ENCODE measurements at places on chromosomes 6 and 20. TPM values are rescaled to one million over a fixed set of nuclear protein-coding genes. Genes with fewer than 3 reads are reported as not detected.

DNA sequence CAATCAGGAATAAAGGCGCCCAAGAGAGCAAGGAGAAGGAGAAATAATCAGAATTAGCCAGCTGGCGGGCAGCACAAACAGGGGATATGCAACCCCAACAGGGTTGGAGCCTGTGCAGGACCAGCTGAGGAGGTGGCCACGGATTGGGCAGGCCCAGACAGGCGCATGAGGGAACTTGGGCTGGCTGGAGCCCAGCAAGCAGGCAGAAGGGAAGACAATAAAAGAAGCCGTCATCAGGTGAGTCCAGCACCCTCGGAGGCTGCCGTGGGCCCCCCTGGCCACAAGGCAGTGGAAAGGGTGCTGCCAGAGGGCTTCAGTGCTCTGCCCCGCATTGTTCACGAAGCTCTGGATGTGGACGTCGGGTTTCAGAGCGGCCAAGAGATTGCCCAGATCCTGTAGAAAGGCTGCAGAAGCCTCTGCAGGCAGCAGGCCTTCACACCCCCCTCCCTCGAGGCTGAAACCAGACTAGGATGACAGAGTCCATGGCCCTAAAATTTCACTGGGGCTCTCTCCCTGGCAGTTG, 28.4 kb upstream of the MAFB start:
- no peaks in the 10 kb centered on the region for H3K36me3 ChIP-seq
- H3K4me3 ChIP-seq: no peak overlapping the region
- H3K4me1 ChIP-seq: no peaks in the 10 kb centered on the region
- no peak for DNase-seq
- no peak overlapping the region for H3K27ac ChIP-seq

GRCh38 chr6:5287205-5287965, 26.1 kb downstream of the FARS2 start:
- H3K27me3 ChIP-seq: no peaks in the 10 kb centered on the region
- H3K27ac ChIP-seq: no peak overlapping the region
- no peaks in the 10 kb centered on the region for H3K36me3 ChIP-seq
- DNase-seq: no peak

DNA sequence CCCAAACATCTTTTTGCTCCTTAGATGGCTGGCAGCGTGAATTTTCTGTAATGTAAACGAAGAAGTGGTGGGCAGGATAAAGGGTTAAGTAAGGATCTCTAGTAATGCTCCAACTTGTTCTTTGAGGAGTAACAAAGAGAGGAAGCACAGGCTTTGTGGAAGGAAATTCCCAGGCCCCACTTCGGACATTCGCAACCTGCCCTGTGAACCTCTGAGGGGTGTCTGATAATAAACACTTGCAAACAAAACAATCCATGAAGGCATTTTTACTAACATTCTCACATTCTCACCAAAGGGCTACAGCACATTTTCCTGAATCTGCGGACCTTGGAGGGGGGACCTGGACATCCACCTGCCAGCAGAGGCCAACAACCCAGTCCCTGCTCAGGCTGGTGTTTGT, 25.8 kb upstream of the ADGRF5 start:
- DNase-seq: no peak
- H3K27me3 ChIP-seq: no peaks in the 10 kb centered on the region
- H3K4me3 ChIP-seq: no peak overlapping the region
- H3K36me3 ChIP-seq: no peaks in the 10 kb centered on the region

GRCh38 chr6:1595271-1596087, 14.2 kb upstream of the FOXC1 start:
- no peaks in the 10 kb centered on the region for H3K36me3 ChIP-seq
- no peak overlapping the region for H3K27ac ChIP-seq
- DNase-seq: no peak

DNA sequence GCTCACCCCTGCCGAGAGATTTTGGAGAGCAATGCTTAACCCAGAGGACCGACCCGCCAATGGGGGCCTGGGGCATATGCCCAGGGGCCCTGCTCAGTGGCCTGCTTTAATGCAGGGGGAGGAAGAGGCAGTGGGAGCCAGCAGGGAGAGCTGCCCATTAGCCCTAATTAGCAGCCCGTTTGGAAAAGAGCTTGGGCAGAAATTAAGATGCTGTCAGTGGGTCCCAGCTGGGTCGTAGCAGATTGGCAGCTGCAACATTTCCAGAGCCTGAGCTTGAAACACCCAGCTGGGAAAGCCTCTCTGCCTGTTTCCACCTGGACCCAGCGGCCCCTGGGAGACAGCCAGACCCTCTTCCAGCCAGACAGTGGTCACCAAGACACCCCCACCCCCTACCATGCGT, 39.5 kb downstream of the CD40 start:
- H3K36me3 ChIP-seq: no peaks in the 10 kb centered on the region
- no peak overlapping the region for H3K27ac ChIP-seq
- DNase-seq: no peak
- H3K4me3 ChIP-seq: no peak overlapping the region

DNA sequence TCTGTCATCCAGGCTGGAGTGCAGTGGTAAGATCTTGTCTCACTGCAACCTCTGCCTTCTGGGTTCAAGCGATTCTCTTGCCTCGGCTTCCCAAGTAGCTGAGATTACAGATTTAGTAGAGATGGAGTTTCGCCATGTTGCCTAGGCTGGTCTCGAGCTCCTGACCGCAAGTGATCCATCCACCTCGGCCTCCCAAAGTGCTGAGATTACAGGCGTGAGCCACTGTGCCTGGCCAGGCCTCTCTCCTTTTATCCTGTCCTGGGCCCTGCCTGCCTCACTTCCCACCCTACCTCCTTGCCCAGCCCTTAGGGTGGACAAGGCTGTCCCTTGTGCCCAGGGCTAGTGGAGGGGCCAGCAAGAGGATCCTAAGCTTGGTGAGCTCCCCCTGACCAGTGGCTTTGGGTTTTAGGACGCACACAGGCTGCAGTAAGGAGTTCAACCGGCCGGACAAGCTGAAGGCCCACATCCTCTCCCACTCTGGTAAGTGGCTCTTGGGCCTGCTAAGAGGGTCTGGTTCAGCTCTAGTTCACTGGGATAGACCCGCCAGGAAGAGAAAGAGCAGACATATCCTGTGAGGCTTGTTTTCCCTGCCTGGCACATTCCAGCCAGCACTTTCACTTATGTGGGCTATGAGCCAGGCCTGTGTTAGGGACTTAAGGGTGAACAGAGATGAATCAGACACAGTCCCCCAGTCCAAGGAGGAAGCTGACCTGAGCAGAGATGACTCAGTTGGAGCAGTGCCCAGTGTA, 21.9 kb upstream of the CHMP4B start:
- H3K36me3 ChIP-seq: no peaks in the 10 kb centered on the region
- no peak overlapping the region for H3K4me3 ChIP-seq
- H3K27me3 ChIP-seq: no peaks in the 10 kb centered on the region
- no peak overlapping the region for H3K27ac ChIP-seq
- no peak for DNase-seq
- H3K4me1 ChIP-seq: peaks cover 11% of the 10 kb centered on the region

- peaks cover 23% of the 10 kb centered on the region for H3K27me3 ChIP-seq
- no peak overlapping the region for H3K4me3 ChIP-seq
Observed at GRCh38 chr6:30483677-30484279, 5.5 kb upstream of the HLA-E start.

- peaks cover 1% of the 10 kb centered on the region for H3K4me1 ChIP-seq
- no peak for DNase-seq
- no peak overlapping the region for H3K27ac ChIP-seq
- no peak overlapping the region for H3K4me3 ChIP-seq
- H3K27me3 ChIP-seq: no peaks in the 10 kb centered on the region
- no peaks in the 10 kb centered on the region for H3K36me3 ChIP-seq
Observed at GRCh38 chr20:47330933-47331708, 25.4 kb downstream of the ZMYND8 start.

GRCh38 chr6:108222504-108222903, 38.3 kb downstream of the SNX3 start:
- DNase-seq: no peak
- H3K36me3 ChIP-seq: peaks cover 23% of the 10 kb centered on the region
- no peak overlapping the region for H3K27ac ChIP-seq
- H3K4me3 ChIP-seq: no peak overlapping the region
- no peaks in the 10 kb centered on the region for H3K27me3 ChIP-seq
- H3K4me1 ChIP-seq: no peaks in the 10 kb centered on the region

DNA sequence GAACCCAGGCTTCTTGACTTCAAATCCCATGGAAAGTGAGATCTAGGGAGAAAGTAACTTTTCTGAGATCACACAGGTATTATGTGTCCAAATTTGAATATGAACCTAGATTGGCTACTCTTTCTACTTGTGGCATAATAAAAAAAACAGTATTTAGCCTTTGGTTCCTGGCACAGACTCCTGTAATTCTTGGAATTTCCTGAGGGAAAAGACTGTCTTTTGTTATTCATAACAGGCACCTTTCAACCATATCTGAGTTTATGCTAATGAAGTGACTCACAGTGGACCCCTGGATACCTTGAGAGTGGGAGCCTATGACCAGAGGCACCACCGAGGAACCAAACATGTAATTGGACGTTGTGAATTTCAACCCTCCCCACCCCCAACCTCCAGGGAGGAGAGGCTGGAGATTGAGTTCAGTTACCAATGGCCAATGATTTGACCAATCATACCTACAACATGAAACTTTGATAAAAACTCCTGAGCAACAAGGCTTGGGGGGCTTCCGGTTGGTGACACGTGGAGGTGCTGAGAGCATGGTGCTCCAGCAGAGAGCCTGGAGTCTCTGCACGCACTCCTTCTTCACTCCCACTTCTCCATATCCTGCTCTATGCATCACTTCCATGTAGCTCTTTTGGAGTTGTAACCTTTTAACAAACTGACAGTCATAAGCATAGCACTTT, 48.8 kb downstream of the LAMA4 start:
- H3K4me1 ChIP-seq: no peaks in the 10 kb centered on the region
- no peaks in the 10 kb centered on the region for H3K36me3 ChIP-seq
- H3K27ac ChIP-seq: no peak overlapping the region
- no peak overlapping the region for H3K4me3 ChIP-seq
- no peak for DNase-seq

The BANF2 gene
- total RNA-seq: not detected

The HLA-DRA gene
- total RNA-seq: 36.0 TPM

The NKAIN4 gene
- not detected for total RNA-seq

The GSTA1 gene
- not detected for total RNA-seq

The BIRC7 gene
- total RNA-seq: not detected

Data from naive thymus-derived CD4-positive, alpha-beta T cell (primary cell).